ENCODE measurements at places on chromosomes 5 and 9.

DNA sequence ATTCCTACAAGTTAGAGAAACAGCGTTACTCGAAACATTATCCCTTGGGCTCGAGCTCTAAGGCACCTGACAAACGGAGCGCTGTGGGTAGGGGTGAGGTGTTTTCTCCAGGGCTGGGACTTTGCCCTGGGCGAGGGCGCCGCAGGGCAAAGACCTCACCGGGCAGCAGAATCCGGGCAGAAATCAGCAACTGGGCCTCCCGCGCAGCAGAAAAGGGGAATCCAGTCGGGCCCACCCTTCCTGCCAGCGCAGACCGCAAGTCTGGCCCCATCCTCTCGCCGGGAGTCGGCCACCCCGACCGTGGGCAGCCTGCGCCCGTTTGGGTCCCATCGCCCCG, 430 bp upstream of the MSH3 start:
- DNase-seq, result no peak

DNA sequence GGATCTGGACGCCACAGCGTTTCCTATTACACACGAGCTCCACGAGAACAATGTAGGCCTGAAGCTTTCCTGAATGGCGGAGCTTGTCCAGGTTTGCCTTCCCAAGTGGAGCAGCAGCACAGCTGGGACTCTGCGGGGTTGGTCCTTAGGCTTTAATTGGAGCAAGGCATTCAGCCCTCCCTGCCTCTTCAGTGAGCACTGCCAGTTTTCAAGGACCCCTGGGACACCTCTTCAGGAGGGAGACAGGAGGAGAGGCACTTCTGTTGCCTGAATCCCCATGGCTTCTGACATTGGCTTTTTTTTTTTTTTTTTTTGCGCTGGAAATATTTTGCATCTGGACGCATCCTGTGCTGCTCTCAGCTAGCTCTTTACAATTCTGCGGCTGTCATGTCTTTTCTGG, 179.4 kb downstream of the SEMA6A start:
- no peak for DNase-seq

- DNase-seq, result no peak
These were observed 25.1 kb downstream of the ADGRD2 start for GRCh38 chr9:124475158-124475867.

DNA sequence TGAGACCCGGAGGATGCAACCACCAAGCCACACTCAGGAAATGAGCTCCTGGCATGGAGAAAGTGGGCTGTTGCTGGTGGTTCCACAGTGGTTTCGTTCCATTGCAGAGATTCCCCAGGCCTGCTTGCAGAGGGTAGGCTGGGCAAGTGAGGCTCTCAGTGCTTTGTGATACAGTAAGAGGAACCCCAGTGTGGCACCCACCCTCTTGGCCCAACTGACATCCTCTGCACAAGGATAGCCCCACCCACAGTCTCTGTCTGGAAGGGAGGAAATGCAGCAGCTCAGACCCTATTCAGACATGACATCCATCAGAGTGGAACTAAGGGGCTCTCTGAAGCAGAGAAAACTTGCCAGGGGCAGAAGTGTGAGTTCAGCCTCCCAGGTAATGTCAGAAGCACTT, 69.6 kb upstream of the FSTL4 start:
- DNase-seq, result no peak

DNA sequence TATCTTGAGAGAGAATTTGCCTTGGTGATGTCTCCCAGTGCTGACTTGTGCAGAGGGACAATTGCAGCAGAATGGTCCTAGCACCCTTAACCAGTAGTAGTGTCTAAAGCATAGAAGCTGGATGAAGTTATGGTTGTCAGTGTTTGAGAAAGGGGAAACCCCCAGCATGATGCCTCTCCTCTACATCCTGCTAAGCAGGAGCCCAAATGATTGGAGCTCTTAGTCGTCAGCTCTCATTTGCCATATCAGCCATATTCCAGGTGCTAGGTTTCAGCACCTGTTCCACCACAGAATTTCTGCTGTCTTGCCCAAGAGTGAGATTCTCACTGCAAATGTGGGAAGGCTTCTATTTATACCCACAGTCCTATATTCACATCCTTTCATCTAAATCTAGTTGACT, 43.7 kb upstream of the RFX3 start:
- no peak for DNase-seq

DNA sequence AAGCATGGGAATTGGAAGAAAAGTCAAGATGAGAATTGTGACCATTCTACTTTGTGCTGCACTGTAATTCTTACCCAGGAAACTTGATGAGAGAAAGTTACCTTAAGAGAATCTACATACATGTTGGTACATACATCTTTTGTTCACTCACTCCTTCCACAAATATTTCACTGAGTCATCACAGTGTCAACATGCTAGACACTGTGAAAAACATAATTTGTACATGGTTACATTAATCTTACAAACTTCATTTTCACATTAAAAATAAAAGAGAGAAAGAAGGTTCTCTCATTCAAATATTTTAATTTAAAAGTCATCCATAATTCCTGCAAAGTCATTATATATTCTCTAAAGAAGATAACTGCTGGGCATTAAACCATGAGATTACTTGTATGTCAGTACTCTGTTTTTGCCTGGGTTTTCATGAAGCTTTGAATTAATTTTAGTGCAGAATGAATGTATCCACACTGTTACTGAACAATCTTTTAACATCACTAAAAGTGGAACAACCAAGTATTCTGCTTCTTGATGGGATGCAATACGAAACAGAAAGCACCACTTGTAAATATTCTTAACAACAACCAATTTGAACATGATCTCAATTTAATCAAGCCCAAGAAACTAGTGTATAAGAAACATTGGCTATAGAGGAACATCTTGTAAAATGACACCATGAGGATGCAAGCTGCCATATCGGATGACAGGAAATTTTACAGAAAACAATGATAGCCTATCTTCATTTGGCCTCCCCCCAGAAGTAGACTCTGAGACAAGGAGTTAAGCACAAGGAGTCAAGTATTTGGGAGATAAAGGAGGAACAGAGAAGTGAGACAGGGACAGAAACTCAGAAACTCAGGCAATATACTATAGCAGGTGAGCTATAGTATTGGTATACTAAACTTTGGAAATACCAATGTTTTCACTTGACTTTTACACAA, 28.4 kb downstream of the ERP44 start:
- DNase-seq, result no peak

- no peak for DNase-seq
These were observed 17.7 kb upstream of the FAM174A start for GRCh38 chr5:100517301-100517974.

- no peak for DNase-seq
These were observed 556.3 kb upstream of the RGMB start for GRCh38 chr5:98217138-98217537.

DNA sequence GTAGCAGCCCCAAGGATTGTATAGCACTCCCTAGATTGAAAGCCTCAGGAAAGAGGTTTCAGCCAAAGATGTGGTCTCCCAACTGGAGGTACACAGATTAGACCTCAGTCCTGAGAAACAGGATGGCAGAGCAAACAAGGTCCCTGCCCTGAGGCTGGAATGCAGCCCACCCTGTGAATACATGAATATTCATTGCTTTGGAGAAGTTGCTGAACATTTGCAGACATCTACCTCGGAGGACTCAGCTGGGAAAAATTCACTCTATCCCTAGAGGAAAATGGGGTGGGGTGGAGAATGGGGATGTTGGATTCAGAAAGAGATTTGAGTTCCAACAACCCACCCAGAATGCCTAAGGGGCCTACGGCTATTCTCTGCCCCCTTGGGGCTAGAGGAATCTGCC, 129.4 kb downstream of the SLIT3 start:
- DNase-seq, result no peak

- no peak for DNase-seq
These were observed 21.4 kb downstream of the HSDL2 start for GRCh38 chr9:112401175-112401815.

- DNase-seq, result no peak
These were observed at the start of gene LOX for GRCh38 chr5:122078116-122079110. LOX (minus strand) TSS chr5:122078259; CDS start chr5:122077985, 274 bp downstream.

DNA sequence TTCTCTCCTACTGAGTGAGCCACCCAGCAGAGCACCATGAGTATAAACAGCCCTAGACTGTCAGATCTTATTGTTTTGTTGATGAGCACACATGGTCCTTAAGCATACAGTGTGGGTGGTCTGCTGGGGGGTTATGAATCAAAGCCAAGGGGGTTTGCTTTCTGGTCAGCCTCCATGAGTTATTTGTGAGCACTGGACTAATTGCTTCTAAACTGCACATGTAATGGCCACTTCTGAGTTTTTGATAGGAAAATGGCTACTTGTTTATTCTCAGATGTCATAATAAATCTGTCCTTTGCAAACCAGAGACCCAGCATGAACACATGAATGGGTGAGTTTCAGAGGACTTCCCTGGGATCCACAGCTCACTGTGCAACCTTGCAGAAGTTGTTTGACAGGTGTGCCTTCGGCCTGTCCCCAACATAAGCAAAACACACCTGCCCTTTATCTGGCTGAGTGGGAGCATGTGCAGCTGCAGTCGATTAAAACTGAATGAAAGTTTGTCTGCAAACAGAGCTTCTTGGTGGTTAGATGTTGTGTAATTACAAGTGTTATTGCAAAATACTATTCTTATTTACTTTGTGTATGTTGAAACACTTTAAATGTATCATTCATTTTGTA, 35.9 kb downstream of the MAMDC2 start:
- DNase-seq, result no peak

GRCh38 chr5:110852053-110852452, 113.2 kb downstream of the SLC25A46 start:
- no peak for DNase-seq

DNA sequence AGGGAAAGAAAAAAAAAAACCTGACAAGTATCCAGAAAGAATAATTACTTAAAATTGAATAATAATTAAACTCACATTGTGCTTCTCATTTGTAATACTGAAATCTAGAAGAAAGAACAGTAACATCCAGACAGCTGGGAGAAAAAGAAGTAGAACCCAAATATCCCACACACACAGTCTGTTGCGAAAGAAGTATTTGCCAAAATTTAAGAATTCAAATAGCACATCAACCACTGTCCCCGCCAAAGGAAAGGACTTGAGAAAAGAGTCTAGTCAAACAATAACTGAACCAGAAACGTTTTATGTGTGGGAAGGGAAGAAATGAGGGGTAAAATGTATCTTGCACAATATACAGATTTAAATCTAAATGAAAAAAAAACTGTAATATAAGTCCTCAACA, 202.8 kb downstream of the MLLT3 start:
- DNase-seq, result no peak

GRCh38 chr9:121671612-121672155, 20.2 kb downstream of the DAB2IP start:
- DNase-seq, result no peak

GRCh38 chr5:24472518-24472917, 172.3 kb downstream of the CDH10 start:
- DNase-seq, result no peak

GRCh38 chr9:127917603-127918002, 762 bp upstream of the ST6GALNAC4 start:
- DNase-seq, result no peak

- no peak for DNase-seq
These were observed 67.3 kb downstream of the ISOC1 start for GRCh38 chr5:129161830-129162229.

DNA sequence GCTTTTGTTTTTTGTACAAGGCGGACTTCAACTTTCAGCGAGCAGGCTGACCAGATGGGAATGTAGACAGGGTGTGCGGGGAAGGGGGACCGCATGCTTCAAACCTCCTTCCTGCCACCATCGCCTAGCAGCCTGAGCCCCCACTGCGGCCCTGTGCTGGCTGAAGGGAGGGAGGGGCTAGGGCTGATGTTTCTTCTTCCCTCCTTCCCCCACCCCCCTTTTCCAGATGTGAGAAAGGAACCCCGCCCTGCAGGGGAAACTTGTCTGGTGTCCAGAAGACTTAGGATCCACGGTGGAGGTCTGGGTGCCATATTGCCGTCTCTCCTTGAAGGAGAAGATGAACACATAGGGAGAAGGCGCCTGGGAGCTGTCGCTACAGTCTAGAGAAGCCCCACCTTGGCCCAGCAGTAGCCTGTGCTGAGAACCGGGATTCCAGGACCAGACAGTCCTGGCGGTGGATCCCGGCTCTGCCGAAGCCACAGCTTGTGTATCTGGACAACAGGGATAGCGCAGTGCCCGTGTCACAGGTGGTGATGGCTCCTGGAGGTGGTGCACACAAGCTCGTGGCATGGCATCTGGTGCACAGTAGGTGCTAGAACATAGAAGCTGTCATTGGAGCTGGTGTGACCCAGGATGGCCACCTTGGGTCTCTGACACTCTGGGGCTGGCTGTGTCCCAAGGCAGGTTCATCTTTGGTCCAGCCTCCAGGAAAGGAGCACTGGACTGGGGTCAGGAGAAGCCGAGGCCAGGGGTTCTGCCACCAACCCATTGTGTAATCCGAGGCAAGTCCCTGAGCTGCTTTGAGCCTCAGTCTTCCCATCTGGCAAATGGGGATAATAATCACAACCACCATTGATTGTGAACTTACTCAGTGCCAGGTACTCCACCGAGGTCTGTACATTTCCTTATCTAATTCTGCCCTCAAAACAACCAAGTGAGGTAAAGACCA, 205.6 kb downstream of the C9orf50 start:
- DNase-seq, result no peak

DNA sequence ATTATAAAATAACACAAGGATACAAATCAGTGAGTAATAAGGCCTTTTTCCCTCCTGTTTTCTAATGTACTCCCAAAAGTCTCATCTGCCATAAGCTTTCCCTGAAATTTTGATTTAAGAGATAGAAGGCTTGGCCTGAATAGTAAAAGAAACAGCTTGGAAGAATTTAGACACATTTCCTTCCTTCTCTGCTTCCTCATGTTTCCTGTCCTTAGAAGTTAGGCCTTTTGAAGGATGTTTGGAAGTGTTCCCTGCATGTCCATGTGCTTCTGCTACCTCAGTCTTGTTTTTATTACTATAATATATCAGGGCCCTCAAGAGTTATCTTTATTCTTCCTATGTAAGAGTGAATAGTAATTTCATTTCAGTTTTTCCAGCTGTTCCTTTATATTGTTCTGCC, 242.7 kb downstream of the DEPDC1B start:
- DNase-seq, result no peak

GRCh38 chr5:6829150-6829784, 116.0 kb downstream of the TENT4A start:
- no peak for DNase-seq

DNA sequence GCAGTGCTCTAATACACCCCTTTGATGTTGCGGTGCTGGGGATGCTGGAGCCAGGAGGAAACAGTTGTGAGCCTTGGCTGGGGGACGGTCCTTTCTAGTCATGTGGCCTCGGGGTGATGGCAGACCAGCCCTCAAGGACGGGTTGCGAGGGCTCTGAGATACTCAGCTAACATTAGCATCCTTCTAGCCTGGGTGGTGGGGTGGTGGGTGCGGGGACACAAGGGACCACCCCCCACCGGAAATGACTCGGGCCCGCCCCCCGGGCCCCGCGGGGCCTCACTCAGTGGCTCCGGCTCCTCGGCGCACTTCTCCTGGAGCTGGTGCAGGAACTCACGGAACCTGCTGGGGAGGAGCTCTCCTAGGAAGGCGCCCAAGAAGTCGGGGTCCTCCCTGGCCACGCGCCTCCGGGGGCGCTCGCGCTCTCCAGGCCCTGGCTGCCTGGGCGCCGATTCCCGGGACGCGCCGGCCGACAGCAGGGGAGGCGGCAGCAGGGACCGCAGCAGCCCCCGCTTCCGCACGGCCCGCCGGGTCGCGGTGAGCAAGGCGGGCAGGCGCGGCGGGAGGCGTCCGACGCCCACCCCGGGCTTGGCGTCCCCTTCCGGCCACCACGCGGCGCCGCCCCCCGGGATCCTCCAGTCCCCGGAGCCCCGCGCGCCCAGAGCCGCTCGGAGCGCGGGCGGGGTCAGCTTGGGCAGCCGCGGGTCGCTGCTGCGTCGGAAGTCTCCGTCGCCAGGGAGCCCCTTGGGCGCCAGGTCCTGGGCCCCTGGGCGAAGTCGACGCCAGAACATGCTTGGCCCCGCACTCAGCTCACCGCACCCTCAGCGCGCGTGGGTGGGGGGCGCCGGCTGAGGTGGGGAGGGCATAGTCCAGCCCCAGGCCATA, 873 bp downstream of the C9orf50 start:
- no peak for DNase-seq

All from activated CD4-positive, CD25-positive, alpha-beta regulatory T cell (primary cell).